ENCODE measurements at places on chromosomes 3 and 15. TPM values are rescaled to one million over a fixed set of nuclear protein-coding genes. Genes with fewer than 3 reads are reported as not detected.

Gene SEMA6D
- 1.7 TPM for total RNA-seq

Gene BTD
- total RNA-seq = 17.0 TPM

Gene LIPH
- 2.5 TPM for total RNA-seq

DNA sequence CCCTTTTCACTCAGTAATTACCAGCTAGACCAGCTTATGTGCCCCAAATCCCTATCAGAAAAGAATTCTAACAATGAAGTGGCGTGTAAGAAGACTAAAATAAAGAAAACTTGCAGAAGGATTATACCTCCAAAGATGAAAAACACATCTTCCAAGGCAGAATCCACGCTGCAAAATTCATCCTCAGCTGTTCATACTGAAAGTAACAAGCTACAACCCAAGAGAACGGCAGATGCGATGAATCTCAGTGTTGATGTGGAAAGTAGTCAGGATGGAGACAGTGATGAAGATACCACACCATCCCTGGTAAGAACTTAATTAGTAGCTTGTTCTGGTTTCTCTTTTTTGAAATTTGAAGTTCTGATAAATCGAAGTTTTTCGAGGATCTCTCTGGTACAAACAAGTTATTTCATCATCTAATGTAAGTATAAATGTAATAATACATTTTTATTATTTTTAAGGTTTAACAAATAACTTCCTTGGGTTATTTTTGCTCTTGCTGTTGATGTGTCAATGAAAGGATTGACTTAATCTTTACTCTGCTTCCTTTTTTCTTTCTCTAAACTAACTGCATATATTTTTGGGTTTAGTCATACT is 1.4 kb downstream of the WDR76 start:
- DNase-seq = no peak

- no peak for DNase-seq
Observed at GRCh38 chr15:46383978-46384377, 749.1 kb downstream of the SQOR start.

- no peak for DNase-seq
Observed at GRCh38 chr15:73573037-73573436, 60.2 kb downstream of the NPTN start.

- DNase-seq = no peak
Observed at GRCh38 chr3:23829242-23829934, 23.6 kb downstream of the UBE2E1 start.

- no peak for DNase-seq
Observed at GRCh38 chr3:79497447-79498111, 270.2 kb downstream of the ROBO1 start.

DNA sequence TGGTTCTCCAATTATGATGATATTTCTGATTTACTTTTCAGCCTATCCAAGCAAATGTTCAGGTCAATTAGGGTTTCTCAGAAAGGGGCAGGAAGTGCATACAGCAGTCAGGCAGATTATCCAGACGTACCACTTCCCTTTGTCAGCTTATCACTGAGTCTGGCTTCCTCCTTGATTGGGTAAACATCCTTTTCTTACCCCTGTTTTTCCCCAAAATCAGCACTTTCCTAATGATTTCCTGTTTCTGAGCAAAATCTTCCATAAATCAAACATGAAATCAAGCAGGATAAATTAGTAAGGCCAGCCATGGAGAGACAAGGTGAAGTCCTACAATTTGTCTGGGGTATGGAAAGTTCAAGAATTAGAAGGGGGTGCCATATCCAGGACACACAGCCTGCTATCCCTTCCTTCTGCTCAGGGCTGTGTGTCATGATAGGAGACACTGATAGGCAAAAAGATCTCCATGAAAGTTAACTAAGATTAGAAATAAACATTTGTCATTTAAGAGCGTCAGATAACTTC is 29.0 kb downstream of the ADIPOQ start:
- DNase-seq = no peak

- no peak for DNase-seq
Observed at GRCh38 chr3:100756441-100756840, 47.1 kb downstream of the TFG start.

- DNase-seq = no peak
Observed at GRCh38 chr3:120572027-120572426, 24.1 kb upstream of the NDUFB4 start.

GRCh38 chr3:146503461-146504202 is 34.3 kb upstream of the PLSCR2 start:
- peak; percentile 87 for DNase-seq

- DNase-seq = no peak
Observed at GRCh38 chr15:74242441-74243185, 6.5 kb downstream of the CCDC33 start.

DNA sequence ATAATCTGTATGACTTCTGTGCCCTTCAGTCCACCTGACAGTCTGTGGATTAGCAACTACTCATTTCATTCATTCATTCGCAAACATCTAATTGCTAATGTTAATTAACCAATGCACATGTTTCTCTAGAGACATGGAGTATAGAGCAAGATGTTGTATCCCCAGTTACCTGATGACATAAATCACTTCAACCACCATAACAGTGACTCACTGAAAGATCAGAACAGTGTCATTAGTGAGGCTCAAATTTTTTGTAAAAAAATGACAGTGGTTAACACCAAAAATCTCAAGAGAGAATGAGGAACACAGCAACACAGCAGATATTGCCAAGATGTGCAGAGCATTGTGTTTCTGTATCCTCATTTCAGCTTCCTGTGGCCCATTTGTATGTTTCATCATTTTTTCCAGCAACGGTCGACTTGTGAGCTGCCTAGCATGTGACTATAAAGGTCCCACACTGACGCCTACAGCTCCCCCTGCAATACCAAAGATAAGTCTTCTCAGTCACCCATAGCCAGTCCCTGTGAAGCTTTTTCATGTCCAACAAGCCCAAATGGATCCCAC is 3.7 kb upstream of the PLD1 start:
- DNase-seq = no peak

DNA sequence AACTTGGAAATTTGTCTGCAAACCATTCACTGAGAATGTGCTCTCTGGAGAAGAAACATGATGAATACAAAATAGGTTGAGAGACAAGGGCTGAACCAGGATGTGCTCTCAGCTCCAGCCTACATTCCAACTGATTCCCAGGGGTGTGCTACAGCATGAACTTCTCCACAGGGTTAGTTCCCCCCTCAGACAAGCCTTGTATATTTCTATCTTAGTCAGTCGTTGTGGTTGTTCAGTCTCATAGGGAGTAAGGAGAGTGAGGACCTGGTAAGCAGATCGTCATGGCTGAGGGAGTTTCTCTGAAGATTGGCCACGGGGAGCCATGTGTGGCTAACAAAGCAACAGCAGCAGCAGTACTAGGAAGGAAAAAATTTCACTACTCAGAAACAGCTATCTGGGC is 919.7 kb upstream of the CADM2 start:
- DNase-seq = no peak

GRCh38 chr3:13715961-13716360 is 163.9 kb downstream of the WNT7A start:
- DNase-seq = no peak

DNA sequence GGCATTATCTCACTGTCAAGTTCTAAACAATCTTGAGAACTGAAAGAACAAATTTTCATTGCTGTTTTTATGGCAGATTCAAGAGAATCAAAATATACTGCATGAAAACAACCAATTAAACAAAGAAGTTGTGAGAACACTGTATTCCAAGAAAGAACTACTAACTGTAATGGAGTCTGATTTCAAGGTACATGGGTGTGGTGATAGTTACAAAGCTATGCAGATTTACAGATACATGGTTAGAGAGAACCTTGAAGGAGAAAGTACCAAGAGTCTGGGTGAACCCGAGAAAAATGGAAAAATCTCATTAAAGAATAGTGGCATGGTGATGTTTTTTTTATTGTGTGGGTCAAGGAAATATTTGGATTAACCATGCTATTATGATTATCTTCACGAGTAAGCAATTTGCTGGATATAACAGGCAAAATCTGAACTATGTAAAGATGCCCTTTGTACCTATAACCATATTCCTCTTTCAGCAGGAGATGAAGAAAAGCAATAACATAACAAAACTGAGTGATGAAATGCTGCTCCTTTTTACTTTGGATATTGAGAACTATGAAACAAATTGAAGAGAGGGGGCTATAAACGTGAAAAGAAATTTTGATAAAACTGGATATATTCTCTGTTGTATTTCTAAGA is 100.4 kb downstream of the PLSCR2 start:
- no peak for DNase-seq

- DNase-seq = no peak
Observed at GRCh38 chr3:39275963-39276593, 3.8 kb downstream of the CX3CR1 start.

All from kidney epithelial cell (primary cell).